ENCODE measurements at places on chromosomes 2 and 18.

- peak; percentile 27 for DNase-seq
Observed at GRCh38 chr18:55136864-55137263, 177.6 kb upstream of the CCDC68 start.

- DNase-seq: no peak
Observed at GRCh38 chr18:75790796-75791195, 363.3 kb upstream of the SMIM21 start.

DNA sequence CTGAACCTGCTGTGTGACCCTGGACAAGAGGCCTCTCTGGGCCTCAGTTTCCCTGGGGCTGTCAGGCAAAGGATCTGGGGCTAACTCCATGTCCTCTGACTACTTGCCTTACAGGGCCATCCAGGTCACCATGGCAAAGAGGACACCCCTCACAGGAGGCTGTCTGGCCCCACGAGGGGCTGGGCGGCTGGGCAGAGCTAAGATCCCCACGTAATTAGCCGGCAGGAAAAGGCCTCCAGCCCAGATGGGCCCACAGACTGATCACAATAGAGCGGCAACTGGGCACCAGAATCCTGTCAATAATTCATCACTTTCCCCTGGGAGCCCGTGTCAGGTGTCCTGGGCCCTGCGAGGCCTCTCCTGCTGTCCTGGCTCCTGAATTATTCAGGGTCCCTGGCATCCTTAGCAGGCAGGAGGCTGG, 44.8 kb upstream of the OTOF start:
- DNase-seq: no peak

DNA sequence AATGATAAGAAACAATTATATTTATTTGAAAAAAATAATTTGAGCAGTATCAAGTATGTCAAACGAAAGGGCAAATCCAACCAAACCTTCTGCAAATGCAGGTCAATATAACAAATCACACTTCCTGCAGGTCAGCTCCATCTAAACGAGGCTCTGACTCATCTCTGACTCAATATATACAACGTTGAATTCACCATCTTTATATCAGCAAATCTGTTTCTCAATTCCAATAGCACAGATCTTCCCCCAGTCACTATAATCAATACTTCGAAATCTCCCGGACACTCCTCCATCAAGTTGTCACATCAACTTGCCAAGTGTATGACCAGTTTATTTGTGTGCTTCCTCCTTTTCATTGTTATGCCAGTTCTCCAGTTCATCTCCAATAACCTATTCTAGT, 388.9 kb downstream of the ZEB2 start:
- no peak for DNase-seq

GRCh38 chr18:78368726-78369125, 610.9 kb upstream of the SALL3 start:
- no peak for DNase-seq

GRCh38 chr2:71898375-71898774, 249.3 kb downstream of the CYP26B1 start:
- DNase-seq: no peak

GRCh38 chr18:48836231-48836805, 114.4 kb downstream of the SMAD7 start:
- DNase-seq: no peak

- no peak for DNase-seq
Observed at GRCh38 chr2:231655488-231655887, 52.8 kb upstream of the PTMA start.

DNA sequence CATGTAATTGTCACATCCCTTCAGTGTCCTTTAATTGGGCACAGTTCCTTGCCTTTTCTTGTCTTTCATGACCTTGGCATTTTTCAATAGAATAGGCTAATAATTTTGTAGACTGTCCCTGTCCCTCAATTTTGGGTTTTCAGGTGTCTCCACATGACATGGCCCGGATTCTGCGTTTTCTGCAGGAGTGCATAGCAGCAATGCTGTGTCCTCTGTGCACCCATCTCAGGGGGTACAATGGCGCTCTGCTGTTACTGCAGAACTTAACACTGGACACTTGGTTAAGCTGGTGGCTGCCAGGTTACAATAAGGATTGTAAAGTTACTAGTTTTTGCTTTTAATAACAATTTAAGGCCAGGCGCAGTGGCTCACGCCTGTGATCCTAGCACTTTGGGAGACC, 51.3 kb downstream of the INPP5D start:
- DNase-seq: no peak

DNA sequence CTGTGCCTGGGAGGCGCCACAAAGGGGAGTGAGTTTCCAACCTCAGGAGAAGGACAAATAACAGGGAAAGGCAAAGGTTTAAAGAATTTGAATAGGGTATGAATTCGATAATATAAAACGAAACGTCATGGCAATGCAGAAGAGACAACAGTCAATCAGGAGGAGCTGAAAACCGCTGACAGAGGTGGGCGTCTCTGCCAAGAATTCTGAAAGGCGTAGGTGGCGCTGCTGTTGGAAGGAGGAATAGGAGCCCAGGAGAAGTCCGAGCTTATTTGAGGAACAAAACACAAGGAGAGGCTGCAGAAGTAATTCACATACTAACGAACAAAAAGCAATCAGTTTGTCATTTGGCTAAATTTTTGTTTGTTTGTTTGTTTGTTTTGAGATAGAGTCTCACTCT, 485.8 kb upstream of the POU3F3 start:
- DNase-seq: no peak

- DNase-seq: no peak
Observed at GRCh38 chr2:209905691-209906090, 96.7 kb upstream of the RPE start.

DNA sequence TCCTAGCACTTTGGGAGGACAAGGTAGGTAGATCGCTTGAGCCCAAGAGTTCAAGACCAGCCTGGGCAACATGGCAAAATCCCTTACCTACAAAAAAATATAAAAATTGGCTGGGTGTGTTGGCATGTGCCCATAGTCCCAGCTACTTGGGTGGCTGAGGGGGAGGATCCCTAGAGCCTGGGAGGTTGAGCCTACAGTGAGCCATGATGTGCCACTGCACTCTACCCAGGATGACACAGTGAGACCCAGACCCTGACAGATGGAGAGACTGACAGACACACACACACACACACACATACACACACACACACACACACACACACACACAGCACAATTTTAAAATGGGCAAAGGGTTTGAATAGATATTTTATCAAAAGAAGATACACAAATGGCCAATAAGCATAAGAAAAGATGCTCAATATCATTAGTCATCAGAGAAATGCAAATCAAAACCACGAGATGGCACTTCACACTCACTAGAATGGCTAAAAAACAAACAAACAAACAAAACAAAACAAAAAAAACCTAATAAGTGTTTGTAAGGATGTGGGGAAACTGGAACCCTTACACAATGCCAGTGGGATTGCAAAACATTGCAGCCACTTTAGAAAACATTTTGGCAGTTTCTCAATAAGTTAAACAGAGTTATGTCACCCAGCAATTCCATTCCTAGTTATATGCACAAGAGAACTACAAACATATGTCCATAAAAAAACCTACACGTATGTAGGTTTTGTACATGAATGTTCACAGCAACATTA, 42.3 kb downstream of the BAZ2B start:
- peak; percentile 83 for DNase-seq

GRCh38 chr18:25019086-25019860, 332.7 kb downstream of the ZNF521 start:
- no peak for DNase-seq

All from cardiac muscle cell (in vitro differentiated cells and primary cell).